ENCODE measurements at places on chromosomes 6 and 20.
A peak's percentile ranks its signal among the peaks of the same experiment; 100 is the strongest.

GRCh38 chr6:33373960-33374910 lies 17.4 kb upstream of the KIFC1 start:
- H3K27ac ChIP-seq = no peak overlapping the region
- DNase-seq = peak; percentile 26
- H3K4me1 ChIP-seq = peaks cover 26% of the 10 kb centered on the region
- H3K27me3 ChIP-seq = no peaks in the 10 kb centered on the region

DNA sequence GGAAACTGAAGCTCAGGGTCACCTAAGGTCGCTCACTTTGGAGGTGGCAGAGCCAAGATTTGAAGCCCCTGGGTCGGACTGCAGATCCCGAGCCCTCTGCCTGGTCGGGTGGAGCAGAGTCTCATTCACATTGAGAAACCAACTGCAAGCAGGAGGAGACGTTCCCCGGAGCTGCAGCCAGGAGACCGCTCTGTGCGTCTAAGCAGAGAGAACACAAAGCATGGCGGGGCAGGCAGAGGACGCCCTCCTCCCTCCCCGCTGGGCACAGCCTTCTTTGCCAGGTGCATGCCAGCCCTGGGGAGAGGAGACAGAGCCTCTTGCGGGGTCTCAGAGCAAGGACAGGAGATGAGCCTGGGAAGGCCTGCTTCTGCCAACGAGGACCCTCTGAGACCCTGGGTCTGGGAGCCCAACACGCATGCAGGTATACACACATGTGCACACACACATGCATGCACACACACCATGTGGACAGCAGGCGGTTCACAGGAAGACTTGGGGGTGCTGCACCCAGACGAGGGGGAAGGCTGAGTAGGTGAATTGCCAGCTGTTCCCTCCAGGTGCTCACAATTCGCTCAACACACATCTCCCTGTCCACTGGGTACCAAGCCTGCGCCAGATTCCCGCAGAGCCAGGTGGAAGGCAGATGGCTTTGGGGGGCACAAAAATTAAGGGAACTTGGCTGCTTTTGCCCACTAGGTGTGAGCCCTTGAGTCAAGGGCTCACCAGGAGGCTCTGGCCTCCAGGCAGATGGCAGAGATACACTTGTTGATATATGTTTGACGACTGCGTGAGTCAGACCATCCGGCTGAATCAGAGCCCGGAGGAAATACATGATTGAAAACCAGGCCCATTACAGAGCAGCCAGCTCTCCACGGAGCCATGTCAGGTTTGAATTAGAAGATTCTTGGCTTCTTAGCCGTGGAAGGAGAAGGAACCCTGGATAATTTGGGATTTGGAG lies 5.5 kb upstream of the NTSR1 start:
- H3K4me1 ChIP-seq = peaks cover 16% of the 10 kb centered on the region
- peak; percentile 100 for DNase-seq
- H3K4me3 ChIP-seq = no peak overlapping the region
- H3K27ac ChIP-seq = peak overlapping the region; percentile 50
- H3K27me3 ChIP-seq = peaks cover 14% of the 10 kb centered on the region

DNA sequence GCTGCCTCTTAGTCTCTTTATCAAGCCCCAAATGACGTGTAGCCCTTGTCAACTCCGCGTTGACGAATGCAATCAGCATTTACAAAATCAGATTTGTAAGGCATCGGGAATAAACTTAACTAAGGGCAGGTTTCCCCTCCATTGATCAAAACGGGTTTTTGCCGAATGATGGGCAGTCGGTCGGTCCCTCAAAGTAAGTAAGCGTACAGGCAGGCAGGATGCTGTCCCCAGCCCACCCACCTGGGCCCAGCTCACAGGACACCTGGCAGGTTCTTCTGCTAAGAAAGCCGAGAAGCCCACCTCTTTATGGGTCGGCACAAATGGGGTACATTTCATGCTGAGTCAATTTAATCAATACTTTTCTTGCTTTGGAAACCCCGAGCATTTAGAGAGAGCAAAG lies 22.0 kb upstream of the MAFB start:
- no peaks in the 10 kb centered on the region for H3K36me3 ChIP-seq
- H3K4me3 ChIP-seq = no peak overlapping the region
- no peak overlapping the region for H3K27ac ChIP-seq
- no peak for DNase-seq

GRCh38 chr6:72661411-72661810 lies 39.5 kb downstream of the KCNQ5 start:
- peaks cover 8% of the 10 kb centered on the region for H3K4me1 ChIP-seq
- no peak for DNase-seq
- H3K27ac ChIP-seq = no peak overlapping the region
- no peak overlapping the region for H3K4me3 ChIP-seq
- H3K27me3 ChIP-seq = no peaks in the 10 kb centered on the region
- H3K36me3 ChIP-seq = no peaks in the 10 kb centered on the region

- H3K27me3 ChIP-seq = no peaks in the 10 kb centered on the region
- no peak overlapping the region for H3K4me3 ChIP-seq
- no peak overlapping the region for H3K27ac ChIP-seq
- DNase-seq = no peak
Observed at GRCh38 chr20:37498066-37498665, 22.9 kb upstream of the NNAT start.

GRCh38 chr6:161922631-161923119 lies 648.8 kb upstream of the AGPAT4 start:
- H3K27ac ChIP-seq = no peak overlapping the region
- no peak for DNase-seq
- no peaks in the 10 kb centered on the region for H3K27me3 ChIP-seq
- H3K4me3 ChIP-seq = no peak overlapping the region
- no peaks in the 10 kb centered on the region for H3K36me3 ChIP-seq
- no peaks in the 10 kb centered on the region for H3K4me1 ChIP-seq

- peak overlapping the region; percentile 36 for H3K4me3 ChIP-seq
- peaks cover 37% of the 10 kb centered on the region for H3K4me1 ChIP-seq
- H3K27ac ChIP-seq = peak overlapping the region; percentile 87
- peak; percentile 88 for DNase-seq
Observed at GRCh38 chr6:21885532-21886114, 292.1 kb downstream of the SOX4 start.

DNA sequence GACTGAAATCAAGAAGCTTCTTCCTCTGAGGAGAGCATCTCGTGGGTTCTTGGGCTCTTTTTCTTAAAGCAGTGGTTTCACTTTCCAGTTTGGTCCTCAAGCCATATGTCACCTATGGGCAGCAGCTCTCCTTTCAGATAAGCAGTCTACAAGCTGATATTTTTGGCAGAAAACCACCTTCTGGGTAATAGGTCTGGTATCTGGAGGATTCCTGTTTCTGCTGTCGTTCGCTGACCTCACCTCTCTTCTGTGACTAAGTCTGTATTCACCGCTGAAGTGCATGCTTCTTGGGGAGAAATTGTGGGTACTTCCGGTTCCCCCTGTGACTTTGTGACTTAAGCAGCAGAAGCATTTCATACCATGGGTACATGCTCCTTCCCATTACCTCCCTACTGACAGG lies 193.6 kb downstream of the EDN1 start:
- H3K4me1 ChIP-seq = peaks cover 14% of the 10 kb centered on the region
- peak overlapping the region; percentile 50 for H3K4me3 ChIP-seq
- no peak for DNase-seq

DNA sequence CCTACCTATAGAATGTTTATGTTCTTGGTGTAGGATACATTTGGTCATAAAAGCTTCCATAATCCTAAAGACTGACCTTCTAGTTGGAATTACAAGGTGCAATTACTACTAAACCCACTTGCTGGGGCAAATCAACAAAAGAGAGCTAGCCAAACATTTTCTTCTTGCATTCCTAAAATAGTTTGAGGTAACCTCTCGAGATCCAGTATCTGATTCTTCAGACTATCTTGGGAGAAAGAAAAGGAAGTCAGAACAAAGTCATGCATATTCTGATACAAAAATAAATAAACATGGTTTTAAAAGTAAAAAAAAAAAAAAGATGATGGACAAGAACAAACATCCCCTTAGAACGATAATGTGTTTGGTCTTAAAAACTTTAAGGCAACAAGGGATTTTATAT lies 294.2 kb upstream of the RSPO3 start:
- H3K4me1 ChIP-seq = no peaks in the 10 kb centered on the region
- no peaks in the 10 kb centered on the region for H3K36me3 ChIP-seq
- H3K27ac ChIP-seq = no peak overlapping the region

DNA sequence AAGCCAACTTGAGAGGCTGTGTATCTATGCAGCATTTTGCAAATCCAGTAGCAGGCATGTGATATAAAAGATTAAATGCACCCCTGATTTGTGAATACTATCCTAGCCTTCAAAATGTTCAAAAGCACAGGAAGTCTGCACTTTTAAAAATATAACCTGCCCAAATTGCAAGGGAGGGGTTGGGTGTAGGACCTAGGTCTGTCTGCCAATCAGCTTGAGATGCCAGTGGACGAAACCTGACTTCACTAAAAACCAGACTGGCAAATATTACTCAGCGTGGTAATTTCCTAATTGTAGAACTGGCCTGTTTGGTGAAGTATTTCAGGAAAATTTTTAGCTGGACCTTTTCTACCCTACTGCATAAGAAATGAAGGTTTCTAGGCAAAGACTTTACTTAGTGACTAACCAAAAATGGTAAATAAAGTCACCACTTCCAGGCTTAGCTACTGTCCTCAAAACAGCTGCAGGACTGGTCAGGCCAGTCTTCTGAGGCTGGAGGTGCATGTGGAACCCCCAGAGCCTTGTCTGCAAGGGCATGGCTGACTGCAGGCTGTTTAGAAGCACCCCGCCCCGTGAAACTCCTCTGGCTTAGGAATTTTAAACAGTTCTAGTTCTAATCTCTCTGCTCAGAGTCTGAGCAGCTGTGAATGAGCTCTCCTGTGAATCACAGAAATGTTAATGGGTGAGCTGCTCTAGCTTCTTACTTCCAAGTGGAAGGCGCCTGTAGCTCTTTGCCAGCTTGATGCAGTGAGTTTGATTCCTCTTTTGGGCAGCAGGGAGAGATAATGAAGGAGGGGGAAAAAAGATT lies 104.4 kb upstream of the ESR1 start:
- no peak overlapping the region for H3K27ac ChIP-seq
- no peak overlapping the region for H3K4me3 ChIP-seq
- no peaks in the 10 kb centered on the region for H3K4me1 ChIP-seq
- H3K36me3 ChIP-seq = no peaks in the 10 kb centered on the region
- H3K27me3 ChIP-seq = no peaks in the 10 kb centered on the region
- no peak for DNase-seq

- no peak overlapping the region for H3K27ac ChIP-seq
- no peak for DNase-seq
- H3K4me1 ChIP-seq = no peaks in the 10 kb centered on the region
- H3K4me3 ChIP-seq = no peak overlapping the region
Observed at GRCh38 chr6:29734046-29735018, 11.1 kb downstream of the HLA-F start.

- H3K4me3 ChIP-seq = no peak overlapping the region
- H3K4me1 ChIP-seq = no peaks in the 10 kb centered on the region
- peak; percentile 82 for DNase-seq
- peaks cover 15% of the 10 kb centered on the region for H3K27me3 ChIP-seq
- H3K27ac ChIP-seq = no peak overlapping the region
- no peaks in the 10 kb centered on the region for H3K36me3 ChIP-seq
Observed at GRCh38 chr20:63488315-63489251, 10.3 kb downstream of the EEF1A2 start.

- no peaks in the 10 kb centered on the region for H3K36me3 ChIP-seq
- H3K4me3 ChIP-seq = peak overlapping the region; percentile 95
- peaks cover 47% of the 10 kb centered on the region for H3K4me1 ChIP-seq
- peak; percentile 94 for DNase-seq
- no peaks in the 10 kb centered on the region for H3K27me3 ChIP-seq
- peak overlapping the region; percentile 90 for H3K27ac ChIP-seq
Observed at GRCh38 chr20:19974630-19975435, 42.3 kb upstream of the NAA20 start.

DNA sequence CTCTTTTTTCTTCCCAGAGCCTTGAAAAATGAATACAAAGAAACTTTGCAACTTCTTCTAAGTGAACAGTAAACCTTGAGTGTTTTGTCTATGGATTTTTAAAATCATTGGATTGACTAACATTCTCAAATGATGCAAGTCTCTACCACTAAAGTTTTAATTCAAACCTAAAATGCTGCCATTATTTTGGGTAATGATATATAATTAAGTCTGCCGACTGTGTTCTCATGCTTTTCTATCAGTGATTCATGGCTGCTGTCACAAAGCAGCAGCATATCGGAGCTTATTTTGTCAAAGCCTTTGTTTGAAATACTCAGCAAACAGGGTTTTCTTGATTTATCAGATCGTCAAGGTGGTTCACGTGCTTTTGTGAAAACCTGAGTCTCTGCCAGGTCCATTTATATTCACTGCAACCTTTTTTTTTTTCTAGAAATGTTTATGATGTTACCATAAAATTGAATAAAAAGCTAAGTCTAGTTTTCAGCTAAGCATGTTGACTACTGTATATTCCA lies 96.3 kb downstream of the GJA1 start:
- H3K4me3 ChIP-seq = no peak overlapping the region
- DNase-seq = no peak
- no peak overlapping the region for H3K27ac ChIP-seq
- no peaks in the 10 kb centered on the region for H3K36me3 ChIP-seq
- no peaks in the 10 kb centered on the region for H3K4me1 ChIP-seq
- no peaks in the 10 kb centered on the region for H3K27me3 ChIP-seq

DNA sequence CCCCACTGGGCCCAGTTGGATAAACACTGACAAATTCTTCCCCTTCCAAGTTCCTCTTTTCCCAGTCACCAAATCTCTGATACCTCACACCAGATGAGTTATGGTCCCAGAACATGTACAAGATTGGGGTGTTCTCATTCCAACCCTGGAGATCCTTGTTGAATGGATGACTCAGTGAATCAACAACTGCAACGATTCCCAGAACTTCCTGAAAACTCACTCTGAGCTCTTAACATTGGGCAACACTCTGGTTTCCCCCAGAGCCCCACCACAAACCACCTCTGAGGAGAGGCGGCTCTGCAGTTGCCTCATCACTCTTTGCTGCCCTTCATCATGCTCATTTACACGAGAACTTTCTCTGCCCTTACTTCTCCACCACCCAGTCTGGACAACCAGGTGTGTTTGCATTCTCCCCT lies 115.2 kb downstream of the MRPL14 start:
- H3K36me3 ChIP-seq = no peaks in the 10 kb centered on the region
- DNase-seq = peak; percentile 90
- no peak overlapping the region for H3K4me3 ChIP-seq
- peaks cover 32% of the 10 kb centered on the region for H3K4me1 ChIP-seq
- H3K27me3 ChIP-seq = no peaks in the 10 kb centered on the region
- H3K27ac ChIP-seq = peak overlapping the region; percentile 99

GRCh38 chr6:27502508-27503435 lies 29.9 kb upstream of the ZNF184 start:
- H3K27ac ChIP-seq = no peak overlapping the region
- H3K36me3 ChIP-seq = no peaks in the 10 kb centered on the region
- peaks cover 8% of the 10 kb centered on the region for H3K4me1 ChIP-seq

DNA sequence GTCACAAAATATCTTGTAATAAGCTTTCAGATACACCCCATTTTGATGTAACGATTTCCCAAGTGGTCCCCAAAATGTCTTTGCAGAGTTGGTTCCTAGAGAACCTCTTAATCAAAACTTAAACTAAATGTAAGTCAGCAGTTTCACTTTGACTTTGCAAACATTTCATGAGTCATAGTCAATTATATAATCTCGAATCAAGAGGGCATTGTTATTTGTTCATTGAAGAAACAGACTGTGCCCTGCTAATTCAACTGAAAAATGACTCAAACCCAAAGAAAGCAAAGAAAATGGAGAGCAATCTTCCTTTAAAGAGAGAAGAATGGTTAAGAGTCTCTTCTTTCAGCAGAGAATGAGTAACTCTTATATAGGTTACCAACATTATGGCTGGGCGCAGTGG lies 58.3 kb downstream of the IPCEF1 start:
- H3K27ac ChIP-seq = no peak overlapping the region
- no peak overlapping the region for H3K4me3 ChIP-seq
- no peak for DNase-seq
- no peaks in the 10 kb centered on the region for H3K27me3 ChIP-seq
- H3K4me1 ChIP-seq = peaks cover 23% of the 10 kb centered on the region
- no peaks in the 10 kb centered on the region for H3K36me3 ChIP-seq

GRCh38 chr6:47375426-47375825 lies 65.7 kb upstream of the TNFRSF21 start:
- no peaks in the 10 kb centered on the region for H3K36me3 ChIP-seq
- no peaks in the 10 kb centered on the region for H3K4me1 ChIP-seq
- peaks cover 4% of the 10 kb centered on the region for H3K27me3 ChIP-seq
- no peak for DNase-seq
- no peak overlapping the region for H3K4me3 ChIP-seq
